ENCODE measurements at places on chromosomes 5 and 9.

DNA sequence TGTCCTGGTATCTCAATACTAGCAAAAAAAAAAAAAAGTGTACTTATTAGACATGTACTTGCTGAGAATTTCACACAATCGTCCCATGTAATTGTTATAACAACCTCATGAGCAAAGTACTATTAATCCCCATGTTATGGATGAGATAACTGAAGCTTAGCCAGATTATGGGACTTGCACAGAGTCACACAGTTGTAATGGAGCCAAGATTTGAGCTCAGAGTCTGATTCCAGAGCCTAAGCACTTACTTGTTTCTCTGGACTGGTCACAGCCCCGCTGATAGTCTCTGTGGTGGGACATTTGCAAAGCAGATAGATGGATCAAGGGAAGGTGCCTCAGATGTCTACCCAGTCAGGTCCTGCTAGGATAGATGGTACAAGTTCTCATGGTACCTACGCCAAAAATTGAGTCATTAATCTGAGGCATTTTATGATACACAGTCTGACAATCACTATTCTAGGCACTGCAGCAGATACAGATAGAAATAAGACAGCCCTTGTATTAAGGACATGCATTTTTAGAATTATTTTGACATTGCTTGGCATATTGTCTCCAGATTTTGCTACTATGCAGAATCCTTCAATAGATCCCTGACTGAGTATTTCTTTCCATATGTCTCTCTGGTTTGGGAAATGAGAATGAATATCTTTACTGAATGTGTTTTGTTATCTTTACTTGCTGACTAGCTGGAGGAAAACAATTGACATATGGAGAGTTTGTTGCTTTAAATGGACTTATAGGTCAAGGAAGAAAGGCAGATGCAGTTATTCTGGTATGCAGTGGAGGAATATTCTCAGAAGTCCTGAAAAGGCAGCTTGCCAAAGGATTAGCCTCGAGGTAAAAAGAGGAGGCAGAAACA, 149.5 kb downstream of the ADAMTSL1 start:
- DNase-seq: no peak

- DNase-seq: no peak
These were observed 288.4 kb upstream of the COX7C start for GRCh38 chr5:86329318-86329717.

DNA sequence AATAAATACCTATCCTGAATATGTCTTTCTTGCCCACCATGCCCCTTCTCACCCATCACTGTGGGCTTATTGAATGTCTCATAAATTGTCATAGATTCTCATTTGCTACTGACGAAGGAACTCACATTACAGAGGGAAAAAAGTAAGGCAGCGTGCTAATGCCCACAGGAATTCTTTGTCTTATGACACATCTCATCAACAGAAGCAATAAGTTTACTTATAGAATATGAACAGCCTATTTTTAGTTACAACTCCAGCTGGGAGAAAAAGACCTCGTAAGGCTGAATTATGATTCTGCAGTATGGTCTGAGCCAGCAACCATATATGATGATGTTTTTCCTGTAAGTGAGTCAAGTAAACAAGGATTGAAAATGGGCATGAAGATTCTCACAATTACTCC, 22.4 kb upstream of the ATG10 start:
- DNase-seq: no peak

DNA sequence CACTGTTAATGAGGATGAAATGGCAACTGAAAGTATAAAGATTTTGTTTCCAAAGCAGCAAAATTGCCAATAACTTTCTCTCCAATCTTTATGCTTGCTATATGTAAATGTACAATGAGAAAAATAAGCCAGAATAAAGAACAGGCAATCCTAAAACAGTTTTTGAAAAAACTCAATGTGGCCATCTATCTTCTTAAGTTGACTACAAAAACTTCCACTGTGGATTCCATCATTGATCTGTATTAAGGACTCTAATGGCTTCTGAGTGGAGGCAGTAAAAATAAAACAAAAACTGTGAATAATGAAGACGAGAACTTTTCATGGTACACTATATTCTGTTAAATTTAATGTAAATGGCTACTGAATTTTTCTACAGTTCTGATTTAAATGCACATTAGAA, 382.9 kb downstream of the TMEM232 start:
- DNase-seq: no peak

DNA sequence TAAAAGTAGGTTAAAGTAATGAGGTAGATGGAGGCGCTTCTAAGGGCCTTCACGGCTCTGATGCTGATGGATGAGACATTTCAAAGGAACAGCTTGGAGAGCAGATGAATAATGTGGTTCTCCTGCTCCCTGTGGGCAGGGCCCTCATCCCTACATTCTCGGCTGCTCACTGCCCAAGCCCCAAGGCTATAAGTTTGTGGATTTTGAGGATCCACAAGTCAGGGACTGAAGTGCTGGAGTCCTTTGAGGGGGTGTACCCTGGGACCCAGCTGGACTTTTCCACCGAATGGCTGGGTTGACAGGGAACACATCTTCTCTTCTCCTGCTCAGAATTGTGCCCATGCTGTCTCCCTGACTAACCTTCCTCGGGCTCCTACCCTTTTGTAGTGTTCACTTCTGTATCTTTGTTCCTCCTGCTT, 21.4 kb upstream of the CXCL14 start:
- no peak for DNase-seq

DNA sequence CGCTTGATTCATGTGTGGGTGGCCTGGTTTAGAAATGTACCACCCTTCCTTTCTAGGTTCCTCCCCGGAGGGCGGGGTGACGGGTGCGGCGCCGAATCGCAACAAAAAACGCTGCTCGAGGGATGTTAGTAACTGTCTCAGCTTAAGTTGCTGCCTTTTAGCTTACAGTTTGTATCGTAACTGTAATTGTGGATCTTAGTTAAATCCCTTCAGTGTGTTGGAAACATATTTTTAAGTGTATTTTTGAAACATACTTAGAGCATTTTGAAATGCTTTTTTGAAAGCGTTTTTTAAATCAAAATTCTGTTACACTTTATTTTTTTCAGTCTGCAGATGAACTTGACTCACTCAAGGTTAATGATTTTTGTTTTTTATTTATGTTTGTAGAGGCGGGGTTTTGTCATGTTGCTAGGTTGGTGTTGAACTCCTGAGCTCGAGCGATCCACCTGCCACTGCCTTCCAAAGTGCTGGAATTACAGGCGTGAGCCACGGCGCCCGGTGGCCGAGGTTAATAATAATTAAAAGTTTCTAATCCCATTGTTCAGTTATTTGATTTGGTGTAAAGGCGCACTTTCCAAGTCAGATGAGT, 997 bp upstream of the CHD1 start:
- DNase-seq: no peak

- no peak for DNase-seq
These were observed 31.4 kb downstream of the LIX1 start for GRCh38 chr5:97111004-97111403.

DNA sequence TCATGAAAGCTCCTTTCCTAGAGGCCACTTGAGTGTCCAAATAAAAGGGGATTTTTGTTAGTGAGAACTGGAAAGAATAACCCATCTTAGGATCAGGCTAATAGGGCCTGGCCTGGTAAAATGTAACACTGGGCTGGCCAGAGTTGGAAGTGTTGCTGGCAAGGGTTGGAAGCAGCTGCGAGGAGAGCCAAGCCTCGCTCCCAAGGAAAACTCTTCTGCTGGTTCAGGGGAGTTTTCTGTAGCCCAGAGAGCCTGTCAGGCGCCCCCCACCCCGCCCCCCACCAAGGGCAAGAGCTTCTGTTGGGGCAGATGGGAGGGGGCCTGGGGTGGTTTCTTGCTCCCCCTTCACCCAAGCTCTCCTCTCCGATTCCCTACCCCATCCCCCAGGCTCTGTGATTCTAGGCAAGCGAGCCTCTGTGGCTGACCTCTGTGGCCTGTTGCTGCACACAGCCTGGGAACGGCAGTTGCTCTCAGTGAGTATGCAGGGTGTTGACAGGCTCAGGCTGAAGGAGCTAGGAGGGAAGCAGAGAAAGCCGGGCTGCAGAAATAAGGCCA, 547.8 kb downstream of the CCDC171 start:
- DNase-seq: no peak

DNA sequence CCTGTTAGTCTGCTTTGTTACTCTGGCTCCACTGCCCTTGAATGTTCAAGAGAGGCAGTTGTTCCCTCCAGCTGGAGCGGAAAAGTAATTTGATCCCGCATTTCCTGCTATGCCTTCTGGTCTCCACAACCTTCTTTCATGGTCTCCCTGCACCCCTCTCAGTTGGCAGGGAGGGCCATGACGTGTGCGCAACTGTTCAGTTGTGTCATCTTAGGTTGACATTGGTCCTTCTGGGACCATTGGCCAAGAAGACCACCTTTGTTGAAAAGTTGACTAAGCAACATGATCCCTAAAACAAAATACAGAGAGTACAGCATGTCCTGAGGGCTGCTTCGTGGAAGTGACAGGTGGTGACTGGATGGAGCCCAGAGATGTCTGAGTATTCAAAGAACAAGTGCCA, 192.5 kb upstream of the TUT7 start:
- DNase-seq: no peak

- no peak for DNase-seq
These were observed 276.2 kb upstream of the TNC start for GRCh38 chr9:115393976-115394775.

- no peak for DNase-seq
These were observed 381.6 kb downstream of the EFNA5 start for GRCh38 chr5:107289030-107289714.

DNA sequence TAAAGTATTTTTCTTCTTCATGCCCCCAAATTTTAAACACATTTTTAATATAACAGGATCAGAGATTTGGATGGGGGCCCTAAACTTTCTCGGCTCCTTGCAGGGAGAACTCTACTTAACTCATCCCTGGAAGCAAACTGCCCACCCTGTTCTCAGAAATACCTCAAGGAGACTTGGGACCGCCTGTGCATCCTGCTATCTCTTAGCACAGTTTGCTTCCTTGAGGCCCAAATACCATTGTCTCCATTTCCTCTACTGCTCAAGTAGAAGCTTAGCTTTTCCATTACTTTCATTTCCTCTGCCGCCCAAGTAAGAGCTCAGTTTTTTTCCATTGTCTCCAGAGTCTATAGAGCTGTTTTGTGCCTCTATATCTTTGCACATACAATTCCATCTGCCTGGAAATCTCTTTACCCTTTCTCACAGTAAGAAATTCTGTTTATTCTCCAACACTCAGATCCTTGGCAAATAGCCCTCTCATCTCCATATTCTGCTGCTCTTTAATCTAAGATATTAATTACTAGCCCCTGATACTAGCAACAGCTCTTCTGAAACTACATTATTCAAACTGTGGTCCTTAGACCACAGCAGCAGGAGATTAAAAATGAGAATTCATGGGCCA, 137.8 kb downstream of the CEMIP2 start:
- DNase-seq: no peak

GRCh38 chr5:128966846-128967245, 1.6 kb downstream of the SLC27A6 start:
- no peak for DNase-seq

DNA sequence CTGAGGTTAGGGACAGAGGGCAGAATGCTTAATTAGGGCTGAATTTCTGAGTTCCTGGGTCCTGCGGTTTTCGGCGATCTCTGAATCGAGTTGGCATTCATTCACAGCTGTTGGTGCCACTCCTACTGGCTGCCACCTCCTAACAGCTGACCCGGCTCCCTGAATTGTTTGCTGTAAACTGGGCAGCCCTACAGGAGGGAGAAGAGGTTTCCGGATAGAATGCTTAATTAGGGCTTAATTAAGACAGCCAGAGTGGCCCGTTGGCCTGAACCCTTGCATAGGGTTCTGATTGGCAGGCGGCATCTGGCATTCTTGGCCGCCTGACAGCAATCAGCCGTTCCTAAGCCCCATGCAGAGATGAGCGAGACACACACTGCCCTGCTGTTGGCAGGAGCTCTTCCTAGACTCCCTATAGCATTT, 25.7 kb downstream of the FRMPD1 start:
- DNase-seq: no peak

GRCh38 chr5:163377982-163378381, 59.4 kb upstream of the CCNG1 start:
- DNase-seq: no peak

DNA sequence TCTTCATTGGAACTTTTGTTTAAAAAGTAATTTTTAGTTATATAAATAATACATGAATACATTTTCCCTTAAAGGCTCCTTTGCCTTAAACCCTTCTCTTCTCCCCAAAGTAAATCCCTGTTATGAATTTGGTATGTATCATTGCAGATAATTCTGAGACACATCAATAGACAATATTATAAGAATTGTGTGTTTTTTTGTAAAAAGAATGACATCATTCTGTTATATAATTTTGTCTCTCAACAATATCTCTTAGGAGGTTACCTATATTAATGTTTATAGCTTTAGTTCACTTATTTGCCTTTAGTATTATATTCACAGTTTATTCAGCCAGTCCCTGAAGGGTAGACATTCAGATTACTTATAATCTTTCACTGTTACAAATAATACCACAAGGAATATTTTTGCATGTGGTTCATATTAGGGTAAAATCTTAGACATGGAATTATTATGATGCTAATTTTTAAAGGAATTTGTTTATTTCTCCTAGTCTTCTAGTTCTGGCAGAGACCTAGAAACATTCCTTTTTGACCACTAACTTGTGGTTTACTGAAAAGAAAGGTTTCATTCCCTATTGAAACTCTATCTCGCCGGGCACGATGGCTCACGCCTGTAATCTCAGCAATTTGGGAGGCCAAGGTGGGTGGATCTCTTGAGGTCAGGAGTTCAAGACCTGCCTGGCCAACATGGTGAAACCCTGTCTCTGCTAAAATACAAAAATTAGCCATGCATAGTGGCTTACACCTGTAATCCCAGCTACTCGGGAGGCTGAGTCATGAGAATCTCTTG, 105.6 kb downstream of the KCTD16 start:
- DNase-seq: no peak

DNA sequence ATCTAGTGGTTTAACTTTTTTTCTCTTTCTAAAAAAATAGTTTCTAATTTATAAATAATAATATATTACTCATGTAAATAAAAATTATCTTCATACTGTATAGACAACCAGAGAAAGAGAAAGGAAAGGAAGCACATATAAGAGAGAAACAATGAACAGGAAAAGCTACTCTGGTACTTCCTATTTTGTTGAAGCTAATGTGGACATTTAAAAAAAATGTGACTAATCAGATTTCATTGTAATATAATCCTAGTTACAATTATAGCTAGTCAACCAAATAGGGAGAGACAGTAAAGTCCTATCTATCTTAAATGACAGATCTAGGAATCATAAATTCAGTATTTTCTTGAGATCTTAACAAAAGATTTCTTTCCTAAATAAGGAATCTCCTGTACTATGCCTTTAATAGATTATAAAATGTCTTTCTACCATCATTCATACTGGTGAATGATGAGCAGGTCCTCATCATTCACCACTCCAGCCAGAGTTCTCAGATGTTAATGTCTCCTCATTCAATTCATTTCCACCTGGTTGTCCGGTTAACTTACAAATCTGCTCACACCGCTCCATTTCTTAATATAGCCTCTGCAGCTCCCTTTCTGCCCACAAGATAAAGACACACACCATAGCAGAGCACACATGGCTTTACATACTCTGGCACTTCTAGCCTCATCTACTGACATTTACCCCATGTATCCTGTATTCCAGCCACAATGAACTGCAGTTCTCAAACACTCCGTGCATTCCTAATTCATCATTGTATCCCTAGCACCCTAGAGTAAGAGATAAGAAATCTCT, 30.9 kb downstream of the ZFR start:
- no peak for DNase-seq
